Muscle of arm (tissue), 14 donors: ENCODE measurements at places on chromosomes 1 and 21. TPM values are rescaled to one million over a fixed set of nuclear protein-coding genes. Genes with fewer than 3 reads are reported as not detected.

- peak; percentile 29 for DNase-seq
Measured at GRCh38 chr1:186502087-186502486, 41.2 kb upstream of the PDC start.

- DNase-seq = peak; percentile 5
Measured at GRCh38 chr21:19124691-19125090, 721.1 kb upstream of the TMPRSS15 start.

- no peak for DNase-seq
Measured at GRCh38 chr21:45084881-45085536, 10.6 kb downstream of the ADARB1 start.

DNA sequence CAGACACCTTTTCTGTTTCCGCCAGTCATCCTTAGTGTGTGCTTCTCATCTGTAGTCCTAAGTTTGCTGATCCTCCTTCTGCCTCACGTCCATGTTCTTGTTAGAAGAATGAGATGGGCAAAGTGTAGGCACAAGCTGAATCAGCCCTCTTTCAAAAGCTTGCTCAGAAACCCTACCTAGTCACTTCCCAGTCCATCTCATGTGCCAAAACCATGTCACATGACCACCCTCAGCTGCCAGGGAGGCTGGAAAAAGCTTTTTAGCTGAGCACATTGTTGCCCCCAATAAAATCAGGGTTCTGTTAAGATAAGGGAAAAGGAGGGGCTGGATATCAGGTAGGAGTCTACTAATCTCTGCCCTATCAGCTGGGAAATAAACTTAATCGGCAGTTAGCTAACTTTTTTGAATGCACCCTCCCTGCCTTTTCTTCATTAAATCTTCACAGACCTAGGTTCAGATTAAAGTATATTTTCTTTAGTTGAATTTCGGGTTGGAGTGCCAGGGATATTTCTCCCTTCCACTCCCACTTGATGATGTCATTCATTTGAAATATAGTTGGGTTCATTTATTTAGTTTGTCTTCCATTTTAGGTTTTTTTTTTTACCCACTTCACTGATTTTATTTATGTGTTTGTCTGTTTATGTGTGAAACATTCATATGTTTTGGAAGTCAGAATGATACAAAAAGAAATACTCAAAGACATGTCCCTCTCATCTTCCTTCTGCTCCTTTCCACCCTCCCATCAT lies 129.2 kb downstream of the ROR1 start:
- DNase-seq = no peak

DNA sequence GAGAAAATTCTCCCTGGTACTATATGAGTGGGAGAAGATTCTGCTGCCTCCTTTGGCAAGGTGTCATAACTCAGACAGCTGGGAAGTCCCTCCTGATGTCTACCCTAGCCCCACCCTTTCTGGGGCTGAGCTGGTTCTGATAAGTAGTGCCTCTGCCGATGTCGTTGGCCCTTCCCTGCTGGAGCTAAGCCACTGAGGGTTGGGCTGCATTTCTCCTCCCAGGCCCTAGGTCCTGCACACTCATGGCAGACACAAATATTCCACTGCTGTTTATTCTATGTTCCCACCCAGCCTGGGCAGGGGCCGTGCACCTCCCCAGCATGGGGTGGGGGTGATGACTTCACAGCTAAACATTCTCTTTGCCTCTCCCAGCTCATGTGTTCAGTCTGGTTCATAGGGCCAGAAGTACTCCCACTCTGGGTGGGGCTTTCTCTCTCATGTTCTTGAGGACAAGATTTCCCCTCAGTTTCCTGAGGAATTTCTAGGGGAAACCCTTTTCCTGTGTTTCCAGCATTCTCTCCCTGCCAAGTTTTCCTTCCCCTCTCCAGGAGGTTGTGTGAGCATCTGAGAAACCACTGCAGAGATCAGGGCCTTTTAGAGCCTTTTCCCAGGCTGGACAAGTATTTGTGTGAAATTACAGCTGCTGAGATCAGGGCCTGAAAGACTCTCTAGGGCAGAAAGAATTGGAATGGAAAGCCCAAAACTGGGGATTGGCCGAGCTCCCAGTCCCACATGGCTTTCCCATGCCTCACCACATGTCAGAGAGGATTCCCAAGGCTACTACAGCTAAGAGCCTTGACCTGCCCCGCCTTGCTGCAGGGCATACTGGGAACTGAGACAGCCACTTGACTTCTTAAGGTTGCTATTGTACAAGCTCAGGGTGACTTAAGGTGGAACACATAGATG lies 66.2 kb downstream of the ATP2B4 start:
- DNase-seq = peak; percentile 90

DNA sequence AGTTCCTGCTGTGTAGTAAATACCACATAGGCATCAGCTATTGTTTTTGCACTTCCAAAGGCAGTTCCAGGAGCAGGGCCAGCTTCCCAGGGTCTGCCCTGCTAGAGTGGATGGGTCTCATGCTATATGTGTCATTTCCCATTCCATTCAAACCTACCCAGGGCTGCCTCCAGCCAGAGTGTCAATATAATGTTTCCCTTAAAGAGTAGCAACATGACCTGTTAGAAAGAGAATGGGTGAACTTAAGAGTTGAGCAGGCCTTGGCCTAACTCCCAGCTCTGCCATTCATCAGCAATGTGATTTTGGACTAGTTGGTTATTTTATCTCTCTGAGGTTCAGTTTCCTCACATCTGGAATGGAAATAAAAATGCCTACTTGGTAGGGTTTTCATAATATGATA lies 44.9 kb downstream of the RAB3B start:
- no peak for DNase-seq

- no peak for DNase-seq
Measured at GRCh38 chr1:42933610-42934491, 24.8 kb downstream of the SLC2A1 start.

DNA sequence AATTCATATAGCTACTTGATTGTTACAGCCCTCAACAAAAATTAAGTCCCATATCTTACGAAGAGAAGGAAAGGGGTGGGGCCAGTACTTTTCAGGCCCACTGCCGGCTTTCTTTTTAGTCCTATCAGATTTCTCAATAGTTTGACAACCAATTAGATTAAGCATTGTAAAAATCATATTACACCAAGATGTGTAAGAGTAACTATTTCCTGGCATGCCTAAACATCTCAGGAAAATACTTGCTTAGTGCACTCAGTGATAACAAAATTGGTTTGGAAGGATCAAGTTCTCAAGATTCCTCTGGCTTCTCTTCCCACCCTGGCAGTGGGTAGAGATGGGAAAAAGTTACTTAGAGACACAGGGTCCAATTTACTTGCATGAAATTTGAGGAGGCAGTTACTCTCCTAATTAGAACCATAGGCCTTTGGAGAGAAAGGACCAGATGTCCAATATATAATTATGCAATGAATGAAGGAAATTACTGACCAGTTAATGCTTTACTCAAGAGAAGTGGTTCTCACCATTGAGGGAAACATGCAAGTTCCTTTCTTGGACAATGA lies 30.1 kb downstream of the STPG1 start:
- DNase-seq = no peak

DNA sequence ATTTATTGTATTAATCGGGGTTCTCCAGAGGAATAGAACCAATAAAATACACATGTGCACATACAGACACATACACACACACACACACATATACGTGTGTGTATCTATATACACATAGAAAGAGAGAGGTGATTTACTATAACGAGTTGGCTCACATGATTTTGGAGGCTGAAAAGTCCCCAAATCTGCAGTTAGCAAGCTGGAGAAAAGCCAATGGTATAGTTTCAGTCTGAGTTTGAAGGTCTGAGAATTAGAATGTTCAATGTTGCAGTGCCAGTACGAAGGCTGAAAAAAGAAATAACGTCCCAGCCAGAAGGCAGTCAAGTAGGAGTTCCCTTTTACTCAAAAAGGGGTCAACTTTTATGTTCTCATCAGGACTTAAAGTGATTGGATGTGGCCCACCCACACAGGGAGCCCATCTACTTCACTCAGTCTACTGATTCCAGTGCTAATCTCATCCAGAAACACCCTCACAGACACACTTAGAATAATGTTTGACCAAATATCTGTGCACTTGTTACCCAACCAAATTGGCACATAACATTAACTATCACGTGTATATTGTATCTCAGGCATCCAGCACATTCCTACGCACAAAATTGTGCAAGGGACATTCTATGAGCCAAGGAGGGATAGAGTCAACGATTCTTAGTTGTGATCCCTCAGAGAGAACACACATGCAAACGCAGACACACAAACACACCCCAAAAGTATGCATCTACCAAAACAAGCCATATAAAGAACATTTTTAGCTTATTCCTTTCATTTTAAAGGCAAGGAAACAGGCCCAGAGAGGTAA lies 195.5 kb upstream of the DUSP10 start:
- no peak for DNase-seq

DNA sequence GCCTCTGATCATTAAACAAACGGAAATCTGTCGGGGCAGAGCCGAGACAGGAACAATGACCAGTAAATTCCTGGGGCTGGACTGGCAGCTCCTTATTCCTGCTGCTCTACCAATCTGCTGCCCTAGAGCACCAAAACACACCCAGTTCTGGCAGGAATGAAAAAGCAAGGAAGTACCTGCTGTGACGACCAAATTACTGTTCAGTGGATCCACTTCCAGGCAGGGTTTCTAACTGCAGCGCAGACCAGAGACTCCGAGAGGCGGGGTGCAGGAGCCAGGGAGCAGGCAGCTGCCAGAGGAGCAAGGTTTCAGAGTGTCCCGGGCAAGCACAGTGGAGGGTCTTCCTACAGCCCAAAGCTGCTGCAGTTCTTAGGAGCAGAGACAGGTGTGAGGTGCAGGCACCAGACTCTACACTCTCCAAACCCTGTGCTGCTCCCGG lies 32.4 kb downstream of the KANK4 start:
- DNase-seq = no peak

DNA sequence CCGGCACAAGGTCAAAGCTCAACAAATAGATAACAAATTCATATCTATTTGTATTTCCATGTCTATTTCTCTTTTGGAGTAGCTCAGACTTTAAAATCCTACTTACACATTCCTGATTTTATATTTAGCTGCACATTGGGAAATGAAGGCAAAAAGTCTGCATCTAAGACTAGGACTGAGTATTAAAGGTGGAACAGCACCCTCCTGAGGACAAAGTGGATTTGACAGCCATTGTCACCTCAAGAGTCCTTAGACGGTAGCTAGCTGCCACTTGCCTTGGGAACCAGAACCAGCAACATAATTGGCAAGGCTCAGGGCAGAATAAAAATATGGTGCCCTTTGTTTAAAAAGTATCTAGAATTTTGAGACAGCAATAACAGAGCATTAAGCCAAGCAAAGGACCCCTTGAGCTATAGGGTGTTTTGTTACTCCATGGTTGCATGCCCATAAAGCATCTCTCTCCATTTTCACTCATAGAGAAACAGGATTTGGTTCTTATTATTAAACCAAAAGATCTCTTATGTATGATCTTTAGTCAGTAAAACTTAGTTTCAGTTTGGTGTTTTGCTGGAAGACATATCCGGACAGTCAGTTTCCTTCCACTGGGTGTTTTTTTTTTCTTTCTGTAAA lies 30.0 kb upstream of the SGIP1 start:
- DNase-seq = peak; percentile 4

DNA sequence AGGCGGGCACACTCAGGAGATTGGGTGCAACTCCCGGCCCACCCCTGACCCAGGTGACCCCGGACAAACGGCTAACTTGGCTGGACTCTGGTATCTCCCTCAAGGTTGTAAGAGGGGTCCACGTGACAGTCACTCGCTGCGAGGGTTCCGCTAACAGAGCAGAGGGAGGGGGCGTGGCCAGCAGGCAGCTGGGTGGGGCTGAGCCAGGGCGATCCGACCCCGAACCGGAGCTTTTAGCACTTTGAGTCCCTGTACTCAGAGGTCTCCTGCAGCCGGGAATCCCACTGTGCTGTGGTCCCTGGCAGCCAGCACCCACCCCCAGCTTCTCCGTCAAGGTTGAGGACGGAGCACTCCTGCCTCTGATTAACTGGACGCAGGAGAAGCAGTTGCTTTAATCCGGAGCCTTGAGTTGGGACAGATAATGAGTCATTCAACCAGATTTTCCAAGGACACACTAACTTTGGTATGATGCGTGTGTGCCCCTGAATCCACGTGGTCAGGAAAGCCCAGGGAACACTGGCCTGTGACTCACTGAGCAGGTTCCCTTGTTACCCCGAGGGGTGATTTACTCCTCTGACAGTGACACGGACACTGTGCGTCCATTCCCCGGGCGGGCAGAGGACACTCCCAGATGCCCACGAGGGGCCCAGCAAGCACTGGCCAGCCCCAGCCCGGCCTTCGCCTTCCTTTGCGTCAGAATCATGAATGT lies 16.8 kb downstream of the TRPM2 start:
- no peak for DNase-seq

GRCh38 chr1:63317817-63318152 lies 4.6 kb upstream of the FOXD3 start:
- DNase-seq = no peak

DNA sequence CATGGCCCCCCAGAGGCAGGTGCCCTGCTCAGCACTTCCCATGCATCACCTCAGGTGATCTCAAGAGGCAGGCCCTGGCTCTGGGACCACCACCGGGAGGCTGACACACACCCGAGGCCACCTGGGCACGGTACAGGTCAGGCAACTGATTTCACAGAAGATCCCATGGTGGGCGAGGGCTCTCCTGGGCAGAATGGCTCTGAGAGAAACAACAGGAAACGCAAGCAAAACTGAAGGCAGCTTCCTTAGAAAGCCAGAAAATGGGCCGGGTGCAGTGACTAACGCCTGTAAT lies 11.4 kb upstream of the SKI start:
- no peak for DNase-seq

DNA sequence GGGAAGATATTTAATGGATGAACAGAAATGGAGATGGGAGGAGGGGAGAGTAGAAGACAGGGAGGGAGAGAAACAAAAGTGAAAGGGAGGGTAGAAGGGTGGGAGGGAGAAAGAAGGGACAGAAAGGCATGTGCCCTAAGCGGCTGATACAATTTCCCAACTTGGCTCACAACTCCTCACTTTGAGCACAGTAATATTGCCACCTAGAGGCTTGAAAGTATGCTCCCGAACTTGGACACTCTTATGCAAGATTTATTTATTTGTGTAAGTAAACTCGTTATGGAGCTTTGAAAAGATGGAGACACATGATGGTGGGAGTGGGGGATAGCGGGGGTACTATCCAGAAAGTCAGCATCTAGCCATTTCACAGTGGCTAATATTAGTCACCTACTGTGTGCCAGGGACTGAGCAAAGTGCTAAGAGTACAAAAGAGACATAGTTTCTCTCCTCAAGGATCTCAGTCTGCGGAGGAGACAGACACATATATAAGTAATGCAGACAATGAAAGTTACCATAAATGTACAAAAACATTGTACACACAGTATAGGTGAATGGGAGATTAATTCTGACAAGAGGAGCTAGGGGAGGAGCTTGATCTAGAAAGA lies 189.7 kb downstream of the SEC16B start:
- DNase-seq = peak; percentile 17

Gene PRAMEF18
- not detected for polyA plus RNA-seq

Gene SLC45A3
- polyA plus RNA-seq = 2.1 TPM

Gene OR2T11
- polyA plus RNA-seq = not detected

Gene RPTN
- not detected for polyA plus RNA-seq

Gene IL19
- polyA plus RNA-seq = not detected

Gene HEYL
- 55.8 TPM for polyA plus RNA-seq

Gene HRNR
- 0.16 TPM for polyA plus RNA-seq

Gene DPT
- polyA plus RNA-seq = 20.3 TPM

Gene ANKRD45
- 1.2 TPM for polyA plus RNA-seq

Gene LCA5L
- not detected for polyA plus RNA-seq

Gene CRNN
- not detected for polyA plus RNA-seq

Gene NID1
- polyA plus RNA-seq = 237 TPM

Gene SPRR5
- not detected for polyA plus RNA-seq

Gene OXCT2
- polyA plus RNA-seq = not detected

Gene LRRC39
- 304 TPM for polyA plus RNA-seq
